ENCODE measurements at places on chromosomes 5 and 9.

DNA sequence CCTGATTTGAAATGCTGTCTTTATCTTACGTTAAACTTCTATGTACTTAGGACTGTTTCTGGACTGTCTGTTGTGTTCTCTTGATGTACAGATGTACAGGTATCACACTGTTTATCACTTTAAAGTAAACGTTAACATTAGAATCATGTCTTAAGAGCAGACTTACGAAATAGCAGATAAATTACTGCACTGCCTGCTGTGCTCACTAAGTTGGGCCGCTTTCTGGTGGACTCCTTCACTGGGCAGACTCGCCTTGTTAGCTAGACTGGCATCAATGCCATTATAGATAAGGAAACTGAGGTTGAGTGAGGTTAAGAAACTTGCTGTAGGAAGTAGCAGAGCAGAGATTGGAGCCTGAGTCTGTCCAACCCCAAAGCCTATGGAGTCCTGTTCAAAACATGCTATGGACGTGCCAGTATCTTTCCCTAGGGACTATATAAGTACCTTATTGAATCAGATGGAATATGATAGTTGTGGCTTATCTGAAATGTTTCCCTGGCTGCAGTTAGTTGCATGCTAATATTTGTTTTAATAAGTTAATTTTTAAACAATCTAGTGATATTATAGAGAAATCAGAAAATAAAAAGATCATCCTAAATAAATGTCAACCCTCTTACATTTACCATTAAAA is 16.9 kb downstream of the ZNF618 start:
- no peak for DNase-seq

DNA sequence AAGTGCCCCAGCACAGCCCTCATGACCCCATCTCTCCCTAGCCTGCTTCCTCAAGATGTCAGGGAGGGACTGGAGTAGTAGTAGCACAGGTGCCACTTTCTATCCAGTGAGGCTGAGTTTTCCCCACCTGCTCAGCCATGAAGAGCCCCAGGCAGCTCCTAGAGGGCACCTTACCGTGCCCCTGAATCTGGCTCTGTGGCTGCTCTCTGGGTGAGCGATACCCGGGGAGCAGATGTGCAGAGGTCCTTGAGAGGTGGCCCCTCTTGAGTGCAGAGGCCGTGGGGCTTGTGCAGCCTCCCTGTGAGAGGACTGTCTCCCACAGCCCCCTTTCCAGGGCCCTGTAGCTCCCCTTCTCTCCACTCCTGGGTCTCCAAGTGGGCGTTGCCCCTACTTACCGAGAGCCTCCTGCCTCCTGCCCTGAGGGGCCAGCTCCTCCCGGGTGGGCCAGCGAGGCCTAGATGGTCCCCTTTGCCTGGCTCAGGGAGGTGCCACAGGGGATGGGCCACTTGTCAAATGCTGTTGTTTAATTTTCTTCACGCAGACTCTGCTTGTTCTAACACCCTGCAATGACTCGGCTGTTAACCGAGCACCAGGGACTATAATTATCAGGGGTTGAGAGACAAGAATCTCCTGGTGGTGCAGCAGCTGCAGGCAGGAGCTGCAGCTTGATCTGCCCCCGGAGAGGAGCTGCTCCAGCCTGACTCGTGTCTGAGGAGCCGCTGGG is 29.6 kb upstream of the PITX1 start:
- no peak for DNase-seq

GRCh38 chr5:137752905-137753690 is 1.1 kb downstream of the HNRNPA0 start:
- no peak for DNase-seq

DNA sequence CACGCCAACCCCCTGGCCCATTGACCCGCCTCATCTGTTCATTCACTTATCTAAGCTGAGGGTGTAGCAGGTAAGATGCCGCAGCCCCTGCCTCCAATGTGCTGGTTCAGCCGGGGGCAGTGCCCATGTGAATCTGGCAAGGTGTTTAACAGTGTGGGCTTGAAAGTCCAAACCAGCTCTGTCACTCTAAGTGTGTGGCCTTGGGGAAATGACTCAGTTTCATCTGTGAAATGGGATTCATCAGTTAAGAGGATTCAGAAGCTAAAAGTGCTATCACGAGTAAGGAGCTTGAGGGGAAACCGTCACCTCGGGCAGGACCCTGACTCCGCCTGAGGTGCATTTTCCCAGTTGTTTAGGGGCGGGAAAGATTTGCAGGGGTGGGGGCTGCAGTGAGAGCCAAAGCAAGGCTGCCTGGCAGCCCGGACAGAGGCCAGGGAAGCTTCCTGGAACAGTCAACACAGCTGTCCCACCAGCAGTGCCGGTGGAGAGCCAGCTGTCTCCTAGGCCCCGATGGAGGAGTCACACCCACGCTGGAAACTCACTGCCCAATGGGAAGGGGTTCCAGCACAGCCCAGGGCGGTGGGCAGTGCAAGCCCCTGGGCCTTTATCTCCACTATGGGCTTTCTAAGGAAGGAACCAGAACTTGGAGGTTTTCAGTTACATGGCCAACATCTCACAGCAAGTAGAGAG is 9.7 kb upstream of the URM1 start:
- no peak for DNase-seq

DNA sequence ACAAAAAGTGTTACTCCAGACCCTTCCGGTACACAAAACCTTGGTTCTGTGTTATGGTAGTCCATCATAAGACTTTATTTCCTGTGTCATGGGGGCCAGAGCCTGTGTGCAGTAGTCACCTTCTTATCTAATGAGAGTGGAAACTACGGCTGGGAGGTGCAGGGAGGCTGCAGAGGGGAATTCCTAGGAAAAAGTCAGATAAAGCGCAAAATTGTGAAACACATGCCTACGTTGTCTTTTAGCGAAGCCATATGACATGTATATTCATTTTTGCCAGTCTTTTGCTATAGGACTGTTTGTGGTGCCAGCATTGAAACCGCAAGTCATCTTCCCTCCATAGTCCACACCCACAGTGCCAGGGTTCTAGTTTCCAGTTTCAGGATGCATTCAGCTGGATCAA is 80.7 kb downstream of the PPARGC1B start:
- DNase-seq, result no peak

GRCh38 chr9:80789831-80790230 is 899.5 kb downstream of the TLE1 start:
- DNase-seq, result no peak

DNA sequence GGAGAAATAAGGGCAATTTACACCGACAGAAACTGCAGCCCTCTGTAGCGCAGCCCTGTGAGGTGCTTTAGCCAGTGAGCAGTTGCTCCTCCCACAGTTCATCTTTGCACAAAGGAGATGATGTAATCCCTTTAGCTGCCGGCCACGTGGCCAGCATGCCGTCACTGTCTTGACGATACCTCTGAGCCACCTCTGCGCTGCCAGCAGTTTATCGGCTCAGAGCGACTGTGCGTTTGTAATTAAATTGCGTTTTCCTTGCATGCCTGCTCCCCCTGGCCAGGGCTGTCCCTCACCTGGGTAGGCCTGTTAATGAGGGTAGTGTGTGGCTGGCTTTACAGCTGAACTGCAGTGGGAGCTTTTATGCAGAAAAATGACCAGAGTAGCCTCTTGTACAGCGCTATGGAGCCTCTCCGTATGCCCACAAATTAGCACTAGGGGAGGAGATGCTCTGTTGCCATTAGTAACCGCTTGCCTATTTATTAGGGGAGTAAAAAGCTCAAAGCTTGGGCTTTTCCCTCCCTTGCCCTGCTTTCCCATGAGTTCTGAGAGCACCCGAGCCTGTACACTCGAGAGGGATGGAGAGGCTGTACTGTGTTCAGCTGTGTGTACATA is 107.0 kb downstream of the TRIO start:
- peak; percentile 49 for DNase-seq

DNA sequence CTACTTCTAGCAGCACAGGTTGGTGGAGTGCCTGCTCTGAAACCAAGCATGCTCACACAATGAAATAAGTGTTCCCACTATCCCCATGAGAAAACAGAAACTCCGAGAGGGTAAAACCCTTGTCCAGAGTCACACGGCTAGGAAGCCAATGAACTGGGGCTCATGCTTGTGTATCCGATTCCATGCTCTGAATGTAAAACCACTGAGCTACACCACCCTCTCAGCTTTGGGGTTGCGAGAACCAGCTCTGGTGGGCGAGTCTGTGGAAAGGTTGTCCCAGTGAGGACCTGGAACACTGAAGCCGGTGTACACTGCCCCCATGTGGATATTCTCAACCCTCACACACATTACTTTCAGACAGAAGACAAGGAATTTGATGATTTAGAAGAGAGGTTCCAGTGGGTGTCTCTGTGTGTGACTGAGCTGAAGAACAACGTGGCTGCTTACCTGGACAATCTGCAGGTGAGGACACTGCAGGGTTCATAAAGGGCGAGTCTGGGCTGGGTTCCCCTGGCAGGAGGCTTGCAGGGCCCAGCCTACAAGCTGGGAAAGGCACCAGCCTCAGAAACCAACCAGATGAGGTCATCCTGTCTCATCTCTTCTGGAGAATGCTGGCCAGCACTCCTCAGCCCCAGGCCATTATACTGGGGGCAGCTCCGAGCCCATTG is 37.4 kb downstream of the ARHGEF37 start:
- DNase-seq, result peak; percentile 24

DNA sequence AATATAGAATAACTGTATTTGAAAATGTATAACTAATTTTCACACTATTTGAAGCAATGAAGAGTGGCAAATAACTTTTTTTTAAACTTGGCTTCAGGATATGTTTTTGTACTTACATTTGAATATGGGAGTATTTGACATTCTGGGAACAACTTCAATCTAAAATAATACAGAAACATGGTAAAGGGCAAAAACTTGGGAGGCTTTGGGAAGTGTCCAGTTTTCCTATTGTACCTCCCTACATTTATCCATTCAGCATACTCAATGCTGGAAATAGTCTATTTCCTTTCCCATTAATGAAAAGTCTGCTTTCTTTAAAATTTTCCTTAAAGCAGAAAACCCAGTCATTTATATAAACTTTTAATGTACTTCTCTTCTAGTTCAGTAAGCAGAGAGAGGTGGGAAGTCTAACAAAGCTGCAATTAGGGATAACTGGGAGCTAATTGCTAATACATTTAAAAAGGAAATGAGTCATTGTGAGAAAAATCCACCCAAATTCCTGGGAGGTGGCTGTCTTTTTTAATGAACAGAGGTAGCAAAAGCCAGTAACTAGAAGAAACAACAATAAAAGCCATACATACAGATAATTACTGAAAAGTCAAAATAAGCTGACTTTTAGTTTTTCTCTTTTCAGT is 128.8 kb downstream of the FBN2 start:
- no peak for DNase-seq

DNA sequence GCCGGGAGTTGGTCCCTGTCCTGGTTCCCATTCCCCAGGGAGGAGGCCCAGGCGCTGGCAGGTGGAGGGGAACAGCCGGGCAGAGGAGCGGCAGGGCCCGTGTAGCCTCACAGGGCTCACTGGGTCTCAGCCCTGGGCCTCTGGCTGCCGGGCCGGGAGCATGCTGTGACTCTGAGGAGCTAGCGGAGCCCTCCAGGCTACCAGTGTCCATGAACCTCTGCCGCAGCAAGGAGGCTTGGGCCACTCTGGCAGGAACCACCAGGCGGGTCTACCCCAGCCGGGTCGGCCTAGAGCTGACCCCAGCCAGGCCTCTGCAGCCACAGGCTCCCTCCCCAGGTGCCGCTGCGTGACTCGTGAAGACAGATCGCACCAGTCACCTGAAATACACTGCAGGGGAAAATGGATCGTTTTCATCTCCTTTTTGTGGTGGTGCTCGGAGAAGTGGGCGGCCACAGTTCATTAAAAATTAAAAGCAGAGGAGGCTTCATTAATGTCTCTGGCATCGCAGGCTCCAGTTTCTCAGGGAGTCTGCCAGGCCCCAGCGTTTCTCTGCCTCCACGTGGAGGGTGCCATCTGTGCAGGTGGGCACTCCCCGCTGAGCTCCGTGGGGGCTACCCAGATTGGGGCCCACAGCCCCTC is 43.8 kb downstream of the KCNT1 start:
- no peak for DNase-seq

- DNase-seq, result no peak
Observed at GRCh38 chr9:99980598-99980997, 74.1 kb downstream of the STX17 start.

GRCh38 chr5:98909363-98909762 is 19.4 kb downstream of the CHD1 start:
- no peak for DNase-seq

- DNase-seq, result no peak
Observed at GRCh38 chr9:112203536-112203935, 28.4 kb upstream of the SUSD1 start.

DNA sequence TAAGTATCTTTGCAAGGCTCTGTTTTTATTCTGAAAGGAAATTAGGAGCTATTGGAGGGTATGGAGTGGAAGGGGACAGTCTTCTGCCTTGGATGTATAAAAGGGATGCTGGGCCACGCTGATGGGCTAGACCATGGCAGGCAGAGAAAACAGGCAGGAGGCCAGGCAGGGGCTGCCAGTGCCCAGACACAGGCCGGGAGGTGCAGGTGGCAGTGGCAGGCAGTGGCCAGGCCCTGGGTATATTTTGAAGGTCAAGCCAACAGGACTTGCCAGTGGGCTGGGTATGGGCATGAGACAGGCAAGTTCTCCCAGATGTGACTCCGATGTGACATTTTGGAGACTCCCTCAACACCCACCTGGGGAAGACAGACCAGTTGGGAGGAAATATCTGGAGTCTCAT is 131.9 kb downstream of the KCNIP1 start:
- no peak for DNase-seq

- DNase-seq, result no peak
Observed at GRCh38 chr5:141590127-141590526, 28.7 kb downstream of the DIAPH1 start.

GRCh38 chr9:136975644-136976043 is 1.7 kb upstream of the PTGDS start:
- no peak for DNase-seq

- no peak for DNase-seq
Observed at GRCh38 chr5:170596482-170597044, 92.7 kb downstream of the KCNIP1 start.

DNA sequence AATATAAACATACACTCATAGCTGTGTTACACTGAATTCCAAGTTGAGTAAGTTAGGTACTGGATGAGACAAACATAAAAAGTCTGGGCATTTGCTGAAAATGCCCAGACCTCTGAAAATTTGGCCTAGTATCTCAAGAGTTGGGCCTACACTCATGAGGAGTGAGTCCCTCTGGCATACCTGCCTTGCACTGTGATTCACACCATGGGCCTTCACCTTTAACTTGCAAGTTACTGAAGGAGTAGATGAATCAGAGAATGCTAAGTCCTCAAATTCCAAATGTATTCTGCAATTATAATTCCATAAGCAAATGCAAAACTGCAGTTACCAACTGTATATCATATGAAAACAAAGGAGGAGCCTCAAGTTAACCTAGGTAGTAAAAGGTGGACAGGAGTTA is 32.3 kb upstream of the C9orf40 start:
- DNase-seq, result no peak

GRCh38 chr9:91727316-91727861 is 222.6 kb downstream of the ROR2 start:
- peak; percentile 26 for DNase-seq

- no peak for DNase-seq
Observed at GRCh38 chr5:124892185-124892848, 145.9 kb upstream of the ZNF608 start.

GRCh38 chr9:38699337-38699736 is 20.6 kb downstream of the FAM240B start:
- DNase-seq, result no peak

DNA sequence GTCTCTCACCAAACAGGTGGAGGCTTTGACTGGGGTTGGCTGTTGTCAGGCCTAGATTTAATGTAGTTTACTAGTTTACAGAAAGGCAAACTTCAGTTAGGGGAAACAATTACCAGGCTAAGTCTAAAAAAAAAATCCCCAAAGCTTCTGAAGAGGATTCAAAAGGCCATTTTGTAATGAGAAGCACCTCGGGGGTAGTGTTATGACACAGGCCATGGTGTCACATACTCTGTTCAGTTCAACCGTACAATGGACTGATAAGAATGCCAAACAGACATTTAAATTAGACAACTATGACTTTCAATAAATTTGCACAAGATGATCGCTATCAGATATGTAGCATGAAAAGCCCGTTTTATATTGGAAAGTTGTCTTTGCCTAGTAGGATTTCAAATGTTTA is 120.1 kb upstream of the PCA3 start:
- no peak for DNase-seq

Measured in AG04450 (cell line).